ENCODE measurements at places on chromosomes 2 and 18. TPM values are rescaled to one million over a fixed set of nuclear protein-coding genes. Genes with fewer than 3 reads are reported as not detected.

- DNase-seq: no peak
These were observed 193.3 kb upstream of the SPHKAP start for GRCh38 chr2:228374741-228375140.

DNA sequence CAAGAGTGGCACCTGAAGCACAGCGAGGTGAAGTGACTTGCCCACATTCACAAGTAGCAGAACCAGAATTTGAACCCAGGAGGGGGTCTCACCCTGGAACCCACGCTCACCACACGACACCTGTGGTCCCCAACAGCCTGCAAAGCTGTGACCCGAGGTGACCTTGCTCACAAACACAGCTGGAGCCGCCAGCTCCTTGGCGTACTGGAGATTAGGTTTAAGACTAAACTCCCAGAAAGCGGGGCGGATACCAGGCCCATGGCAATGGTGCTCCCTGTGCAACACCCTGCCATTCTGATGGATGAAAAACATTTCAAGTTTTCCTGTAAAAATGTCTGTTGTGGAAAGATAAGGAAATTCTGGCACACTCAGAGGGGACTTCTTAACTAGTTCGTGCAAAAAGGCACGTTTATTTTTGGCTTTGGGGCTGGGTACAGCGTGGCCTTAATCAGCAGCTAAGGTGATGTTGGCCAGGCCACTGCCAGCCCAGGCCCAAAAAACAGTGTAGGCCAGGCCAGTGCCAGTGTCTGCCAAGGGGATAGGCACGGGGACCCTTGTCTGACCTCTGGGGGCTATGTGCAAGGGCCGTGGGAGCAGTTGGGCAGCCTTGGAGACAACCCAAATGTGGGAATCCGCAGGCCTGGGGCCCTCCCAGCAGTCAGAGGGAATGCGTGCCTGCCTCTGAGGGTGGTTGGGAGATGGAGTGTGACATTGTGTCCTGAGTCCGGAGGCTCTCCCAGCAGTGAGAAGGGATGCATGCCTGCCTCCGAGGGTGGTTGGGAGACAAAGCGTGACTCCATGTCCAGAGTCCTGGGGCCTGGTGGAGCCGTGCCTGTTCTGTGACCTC, 185.0 kb upstream of the HS6ST1 start:
- DNase-seq: no peak

GRCh38 chr2:217468042-217468830, 534.6 kb downstream of the TNS1 start:
- DNase-seq: no peak

Gene MC5R
- not detected for total RNA-seq

DNA sequence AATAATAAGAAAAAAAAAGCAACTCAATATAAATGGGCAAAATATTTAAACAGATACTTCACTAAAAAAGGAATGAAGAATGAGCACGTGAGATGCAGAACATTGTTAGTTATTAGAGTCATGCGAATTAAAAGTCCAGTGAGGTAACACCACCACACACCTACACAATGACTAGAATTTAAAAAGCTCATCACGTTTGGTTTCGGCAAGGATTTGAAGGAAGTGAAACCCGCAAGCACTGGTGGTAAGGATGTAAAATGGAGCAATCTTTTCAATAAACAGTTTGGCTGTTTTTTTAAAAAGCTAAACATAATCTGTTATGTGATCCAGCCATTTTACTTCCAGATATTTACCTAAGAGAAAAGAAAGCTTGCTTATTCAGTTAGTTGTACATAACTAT, 1181.6 kb upstream of the CELF4 start:
- no peak for DNase-seq

Gene CHST10
- total RNA-seq: 18.0 TPM

Gene EFEMP1
- total RNA-seq: 336 TPM

- no peak for DNase-seq
These were observed 153.6 kb downstream of the CNTNAP5 start for GRCh38 chr2:124178719-124179118.

Gene FSHR
- total RNA-seq: not detected
